ENCODE measurements at places on chromosomes 13 and 19.

- no peak for DNase-seq
These were observed 8.4 kb downstream of the PLD3 start for GRCh38 chr19:40356681-40357595.

DNA sequence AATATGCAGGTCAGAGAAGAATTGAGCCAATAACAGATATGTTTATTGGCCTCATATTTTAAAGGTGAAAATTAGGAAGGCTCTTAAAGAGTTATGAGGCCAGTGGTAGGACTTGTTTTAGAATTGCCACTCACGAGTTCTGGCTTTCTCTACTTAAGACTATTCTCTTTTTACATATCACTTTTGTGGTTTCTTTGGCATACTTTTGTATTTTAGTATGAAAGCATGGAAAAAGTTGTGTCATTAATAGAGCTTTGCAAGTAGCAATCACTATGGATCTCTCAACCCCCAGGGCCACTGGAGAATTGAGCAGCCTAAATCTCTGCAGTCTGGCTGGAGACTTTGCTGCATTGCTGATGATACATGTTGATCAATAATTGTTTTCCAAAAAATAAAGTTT lies 64.6 kb upstream of the SOX21 start:
- DNase-seq: no peak

DNA sequence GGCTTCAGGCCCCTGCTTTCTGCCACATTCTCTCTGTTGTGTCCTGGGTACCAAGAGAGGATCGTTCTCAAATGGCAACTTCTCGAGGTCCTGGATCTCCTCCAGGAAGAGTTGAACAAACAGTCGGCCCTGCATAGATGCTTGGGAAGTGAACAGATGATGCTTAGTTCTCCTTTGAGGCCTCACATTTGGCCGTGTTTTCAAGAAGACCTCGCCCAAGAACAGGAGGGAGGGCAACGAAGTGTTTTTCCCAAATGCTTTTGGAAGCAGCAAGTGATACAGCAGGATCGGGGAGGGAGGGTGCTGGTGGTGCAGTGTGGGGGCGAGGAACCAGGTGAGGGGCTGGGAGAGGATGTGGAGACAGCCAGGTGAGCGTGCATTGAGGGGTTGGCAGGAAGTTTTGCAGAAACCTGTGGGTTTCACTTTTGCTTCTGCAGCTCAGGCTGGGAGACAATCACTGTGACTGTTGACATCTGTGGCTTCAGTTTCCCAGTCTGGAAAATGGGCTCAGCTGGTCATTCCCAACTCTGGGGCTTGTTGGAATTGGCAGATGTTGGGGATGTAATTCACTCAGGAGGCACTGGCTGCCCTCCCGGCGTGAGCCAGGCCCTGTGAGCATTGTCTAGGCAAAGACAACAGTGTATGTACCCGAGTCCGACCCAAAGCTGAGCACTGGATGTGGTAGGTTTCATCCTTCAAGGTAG lies 21.6 kb downstream of the MAST3 start:
- no peak for DNase-seq

GRCh38 chr19:2302319-2303210 lies 5.4 kb downstream of the LINGO3 start:
- no peak for DNase-seq

- no peak for DNase-seq
These were observed 12.5 kb downstream of the POLR1D start for GRCh38 chr13:27634231-27634630.

GRCh38 chr13:63864171-63864902 lies 2448.7 kb upstream of the PCDH20 start:
- DNase-seq: no peak

All from pons (tissue), 1 donor.